ENCODE measurements at places on chromosomes 4 and X.

- no peak for DNase-seq
These were observed 155.4 kb downstream of the TBCK start for GRCh38 chr4:106160560-106160959.

DNA sequence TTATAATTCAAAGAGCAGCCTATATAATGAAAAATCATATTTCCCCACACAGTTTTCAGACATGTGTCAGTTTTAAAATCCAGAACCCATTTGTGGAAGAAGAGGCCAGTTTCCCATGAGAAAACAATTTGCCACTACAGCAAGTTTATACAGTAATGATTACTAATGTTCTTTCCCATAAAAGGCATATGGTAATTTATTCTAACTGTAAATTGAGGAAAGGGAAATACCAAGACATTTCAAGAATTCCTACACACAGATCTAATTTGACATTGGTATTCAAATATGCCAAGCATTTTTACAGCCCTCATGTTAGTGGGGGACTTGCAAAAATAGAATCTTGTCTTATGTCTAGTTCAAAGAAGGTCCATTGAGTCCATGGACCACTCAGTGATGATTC, 1368.6 kb downstream of the FSTL5 start:
- no peak for DNase-seq

- DNase-seq, result no peak
These were observed 143.3 kb upstream of the GUCY1A1 start for GRCh38 chr4:155523358-155523757.

GRCh38 chr4:140807491-140808252, 51.5 kb upstream of the TBC1D9 start:
- DNase-seq, result no peak

DNA sequence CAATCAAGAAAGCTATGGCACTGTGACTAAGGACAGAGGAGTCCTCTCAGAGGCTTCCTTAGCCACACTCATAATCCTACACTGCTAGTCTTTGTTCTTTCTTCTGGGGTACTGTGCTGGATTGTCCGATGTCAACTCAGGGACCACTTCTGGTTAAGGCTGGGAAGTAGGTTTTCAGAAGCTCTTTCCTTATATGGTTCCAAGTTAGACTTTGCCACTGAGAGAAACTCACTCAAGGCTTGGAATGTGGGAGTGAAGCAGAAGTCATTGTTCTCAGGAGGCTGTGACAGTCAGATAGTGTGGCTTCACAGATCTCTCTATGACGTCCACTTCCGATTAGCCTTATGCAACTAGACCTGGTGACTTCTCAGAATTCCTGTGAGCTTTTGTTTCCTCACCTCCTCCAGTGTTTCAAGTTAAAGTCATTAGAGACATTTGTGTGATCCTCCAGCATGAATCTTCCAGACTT, 317.3 kb upstream of the F9 start:
- no peak for DNase-seq

DNA sequence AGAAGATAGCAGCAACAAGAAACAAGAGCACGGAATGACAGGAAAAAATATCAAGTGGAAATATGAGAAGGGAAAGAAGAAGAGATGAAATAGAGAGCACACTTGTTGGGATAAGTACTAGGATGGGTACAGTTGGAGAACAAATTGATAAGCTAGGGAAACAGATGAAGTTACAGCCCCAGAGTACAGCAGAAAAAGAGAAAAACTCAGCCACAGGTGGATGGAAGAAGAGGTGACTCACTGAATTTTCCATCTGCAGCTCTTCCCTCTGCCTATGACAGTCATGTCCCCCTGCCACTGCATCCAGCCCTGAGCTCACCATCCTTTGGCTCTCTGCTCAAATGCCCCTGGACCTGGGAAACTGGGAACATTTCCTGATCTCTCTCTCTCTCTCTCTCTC, 209.0 kb downstream of the BCOR start:
- DNase-seq, result no peak

GRCh38 chr4:88411491-88412096, 32.9 kb downstream of the HERC6 start:
- peak; percentile 8 for DNase-seq

DNA sequence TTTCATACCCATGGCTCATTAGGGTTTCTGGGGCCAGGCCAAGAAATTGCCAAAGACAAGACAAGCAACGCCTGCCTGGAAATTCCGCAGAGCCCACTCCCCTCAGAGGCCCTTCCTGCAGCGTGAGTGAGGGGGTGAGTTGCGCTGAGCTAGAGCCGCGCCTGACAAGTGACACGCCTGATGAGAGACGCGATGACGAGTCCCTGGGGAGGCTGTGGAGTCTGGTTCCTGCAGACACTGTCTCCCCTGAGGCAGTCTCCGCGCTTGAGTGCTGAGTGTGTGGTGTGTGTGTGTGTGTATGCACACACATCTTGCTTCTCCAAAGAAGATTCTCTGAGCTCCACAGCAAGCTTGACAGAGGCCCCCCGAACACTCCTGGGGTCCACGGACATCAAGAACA, 269.8 kb downstream of the BCOR start:
- DNase-seq, result no peak

DNA sequence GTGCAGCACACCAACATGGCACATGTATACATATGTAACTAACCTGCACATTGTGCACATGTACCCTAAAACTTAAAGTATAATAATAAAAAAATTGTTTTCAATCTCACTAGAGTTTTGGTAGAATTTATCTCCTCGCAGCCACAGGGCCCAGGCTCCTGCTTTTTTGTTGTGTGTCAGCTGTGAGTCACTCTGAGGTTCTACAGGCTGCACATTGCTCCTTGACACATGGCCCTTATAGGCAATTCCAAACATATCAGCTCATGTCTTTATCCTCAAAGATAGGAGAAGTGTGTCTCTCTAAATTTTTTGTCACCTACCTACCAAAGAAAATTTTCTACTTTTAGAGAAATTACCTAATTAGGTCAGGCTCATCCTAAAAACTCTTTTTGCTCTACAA, 252.1 kb upstream of the ADGRL3 start:
- DNase-seq, result no peak

GRCh38 chr4:82626251-82626868, 64.6 kb upstream of the TMEM150C start:
- no peak for DNase-seq

DNA sequence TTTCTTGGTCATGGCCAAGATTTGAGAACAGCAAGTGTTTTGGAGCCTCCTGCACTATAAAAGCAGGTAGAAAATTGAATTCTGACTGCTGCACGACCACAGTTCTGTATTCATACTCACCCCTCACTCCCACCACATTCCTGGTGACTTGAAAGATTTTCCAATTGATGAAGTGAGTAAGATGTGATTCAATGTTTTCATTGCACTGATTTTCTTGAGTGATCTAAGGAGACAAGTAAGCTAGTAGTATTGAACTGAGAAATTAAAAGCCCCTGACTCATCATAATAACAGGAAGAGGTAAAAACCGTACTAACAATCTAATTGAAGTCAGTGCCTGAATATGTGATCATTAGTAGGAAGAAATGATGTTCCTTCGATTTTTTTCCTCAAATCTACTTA, 6.1 kb upstream of the SEC24D start:
- DNase-seq, result no peak

GRCh38 chr4:84085986-84086385, 413.1 kb downstream of the NKX6-1 start:
- DNase-seq, result no peak

DNA sequence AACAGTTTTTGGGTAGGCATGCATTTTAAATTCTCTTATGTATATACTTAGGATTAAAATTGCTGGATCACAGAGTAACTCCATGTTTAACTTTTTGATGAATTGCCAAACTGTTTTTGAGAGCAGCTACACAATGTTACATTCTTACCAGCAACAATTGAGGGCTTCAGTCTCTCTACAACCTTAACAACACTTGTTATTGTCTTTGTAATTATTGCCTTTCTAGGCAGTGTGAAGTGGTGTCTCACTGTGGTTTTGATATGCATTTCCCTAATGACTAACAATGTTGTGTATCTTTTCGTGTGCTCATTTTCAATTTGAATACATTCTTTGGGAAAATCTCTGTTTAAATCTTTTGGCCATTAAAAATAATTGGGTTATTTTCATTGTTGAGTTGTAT, 17.3 kb upstream of the F11 start:
- no peak for DNase-seq

- no peak for DNase-seq
These were observed 9.6 kb upstream of the STK32B start for GRCh38 chr4:5041699-5042098.

DNA sequence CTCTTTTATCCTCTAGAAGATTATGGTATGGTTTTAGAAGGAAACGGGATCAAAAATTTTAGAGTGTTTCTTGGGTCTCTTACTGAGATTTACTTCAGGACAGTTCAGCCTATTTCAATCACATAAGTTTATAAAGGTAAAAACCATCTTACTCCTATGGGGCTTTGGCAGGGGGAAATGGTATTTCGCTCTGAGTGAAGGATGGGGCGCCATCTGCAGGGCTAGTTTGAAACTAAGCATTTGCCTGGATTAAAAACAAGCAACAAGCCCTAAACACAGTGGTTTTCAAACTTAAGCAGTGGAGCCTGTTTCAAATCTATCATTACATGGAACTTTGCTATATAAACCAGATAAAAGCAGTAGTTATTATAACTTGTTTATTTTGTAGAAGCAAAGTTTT, 361.5 kb upstream of the FMR1 start:
- peak; percentile 8 for DNase-seq

- peak; percentile 29 for DNase-seq
These were observed 63.5 kb upstream of the ARHGAP36 start for GRCh38 chrX:130994671-130995070.

- DNase-seq, result peak; percentile 3
These were observed 140.5 kb upstream of the ZIC3 start for GRCh38 chrX:137425273-137425902.

GRCh38 chrX:123260920-123261418, 76.9 kb downstream of the GRIA3 start:
- no peak for DNase-seq

GRCh38 chr4:148329751-148330150, 112.5 kb downstream of the NR3C2 start:
- no peak for DNase-seq

DNA sequence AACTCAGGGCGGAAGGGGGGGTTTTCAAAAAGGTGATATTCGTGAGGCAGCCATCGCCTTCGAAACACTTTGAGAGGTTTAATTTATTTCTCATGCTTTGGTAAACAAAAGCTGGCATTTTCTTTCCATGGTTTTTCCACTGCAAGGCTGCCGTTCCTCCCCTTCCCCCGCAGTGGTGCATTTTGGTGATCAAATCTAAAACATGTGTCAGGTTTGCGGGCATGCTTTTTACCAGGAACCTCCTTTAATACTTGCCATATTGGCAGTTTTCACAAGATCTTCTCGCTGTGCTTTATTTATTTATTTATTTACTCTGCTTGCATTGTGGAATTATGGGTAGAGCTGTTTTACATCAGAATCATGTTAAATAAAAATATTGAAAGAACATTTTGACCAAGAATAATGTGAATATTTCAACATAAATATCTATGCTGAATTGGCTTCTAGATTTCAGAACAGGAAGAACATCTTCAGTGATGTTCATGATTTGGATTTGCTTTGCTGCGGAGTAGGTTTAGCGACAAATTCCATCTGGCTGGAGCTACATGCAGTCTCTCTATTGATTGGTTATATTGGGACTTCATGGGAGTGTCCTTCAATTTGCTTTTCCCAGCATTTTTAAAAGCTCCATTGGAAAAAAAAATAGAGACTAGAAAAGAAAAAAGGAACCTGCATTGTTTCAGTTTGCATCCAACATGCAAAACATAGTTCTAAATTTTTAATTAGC, 54.4 kb downstream of the STOX2 start:
- no peak for DNase-seq

DNA sequence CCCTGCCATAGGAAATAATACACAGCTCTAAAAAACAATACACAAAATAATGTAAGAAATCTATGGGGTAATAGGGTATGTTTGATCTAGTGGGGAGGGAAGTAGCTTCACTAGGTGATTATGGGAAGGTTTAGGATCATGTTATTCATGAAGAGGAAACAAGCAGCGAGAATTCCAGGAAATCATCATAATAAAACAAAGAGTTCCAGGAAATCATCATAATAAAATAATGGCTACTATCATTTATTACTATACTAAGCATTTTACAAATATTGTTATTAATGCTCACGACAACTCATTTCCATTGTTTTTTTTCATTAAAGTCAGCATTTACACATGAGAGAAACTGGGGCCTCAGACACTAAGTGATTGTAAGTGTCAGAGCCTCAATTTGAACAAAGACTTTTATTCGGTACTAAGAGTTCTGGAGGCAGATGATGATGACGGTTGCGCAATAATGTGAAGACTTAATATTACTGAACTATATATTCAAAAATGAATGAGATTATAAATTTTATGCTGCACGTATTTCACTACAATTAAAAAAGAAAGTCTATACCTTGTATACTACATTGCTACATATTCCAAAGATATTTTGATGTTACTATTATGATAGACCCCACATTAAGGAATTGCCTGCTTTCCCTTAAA, 12.2 kb upstream of the CXCL8 start:
- no peak for DNase-seq

DNA sequence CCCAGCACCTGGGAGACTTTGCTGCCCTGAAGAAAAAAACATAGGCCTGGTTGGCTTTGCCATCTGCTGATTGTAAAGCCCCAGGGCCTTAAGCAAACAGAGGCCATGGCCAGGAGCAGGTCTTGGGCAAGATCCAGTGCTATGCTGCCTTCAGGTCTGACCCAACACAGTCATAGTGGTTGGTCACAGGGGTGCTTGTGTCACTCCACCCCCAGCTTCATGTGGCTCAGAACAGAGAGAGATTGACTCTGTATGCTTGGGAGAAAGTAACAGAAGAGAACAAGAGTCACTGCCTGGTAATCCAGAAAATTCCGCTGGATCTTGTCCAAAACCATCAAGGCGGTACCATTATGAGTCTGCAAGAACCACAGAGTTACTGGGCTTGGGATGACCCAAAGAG, 24.4 kb upstream of the SMARCA5 start:
- no peak for DNase-seq

- no peak for DNase-seq
These were observed 172.8 kb upstream of the EDNRA start for GRCh38 chr4:147307896-147308674.

- no peak for DNase-seq
These were observed 1.8 kb downstream of the SH2D1A start for GRCh38 chrX:124348182-124348581.

- no peak for DNase-seq
These were observed 2.6 kb downstream of the UBE2K start for GRCh38 chr4:39700554-39700953.

- no peak for DNase-seq
These were observed 114.7 kb downstream of the ENPP6 start for GRCh38 chr4:184102927-184103326.

DNA sequence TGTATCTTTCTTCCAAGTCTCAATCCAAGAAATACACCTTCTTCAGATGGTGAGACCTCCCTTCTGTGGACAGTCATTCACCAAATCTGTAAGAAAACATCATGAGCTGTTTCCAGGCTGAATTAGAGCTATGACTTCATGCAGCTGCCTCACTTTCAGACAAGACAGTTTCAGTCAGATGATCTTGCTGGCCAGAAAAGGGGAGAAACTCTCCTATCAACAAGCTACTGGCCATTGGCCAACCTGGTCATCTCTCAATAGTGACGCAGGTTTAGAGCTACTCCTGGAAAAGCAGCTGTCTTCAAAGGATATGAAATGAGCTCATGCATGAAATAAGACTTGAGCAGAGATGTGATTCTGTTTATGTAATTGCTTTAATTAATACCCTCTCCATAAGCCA, 69.6 kb upstream of the NDP start:
- no peak for DNase-seq

Measured in activated CD4-positive, alpha-beta T cell treated with anti-CD3 and anti-CD28 coated beads for 48 hours (primary cell).